ENCODE measurements at places on chromosomes 6 and 20. TPM values are rescaled to one million over a fixed set of nuclear protein-coding genes. Genes with fewer than 3 reads are reported as not detected.
A peak's percentile ranks its signal among the peaks of the same experiment; 100 is the strongest.

- H3K27ac ChIP-seq = no peak overlapping the region
- H3K4me3 ChIP-seq = no peak overlapping the region
- H3K36me3 ChIP-seq = no peaks in the 10 kb centered on the region
- H3K4me1 ChIP-seq = no peaks in the 10 kb centered on the region
- no peaks in the 10 kb centered on the region for H3K27me3 ChIP-seq
These were observed 143.8 kb upstream of the LAMA2 start for GRCh38 chr6:128739112-128739511.

ABHD16B gene
- not detected for total RNA-seq

GRCh38 chr6:139765825-139766285 lies 391.4 kb upstream of the CITED2 start:
- H3K4me1 ChIP-seq = no peaks in the 10 kb centered on the region
- DNase-seq = no peak
- H3K27me3 ChIP-seq = no peaks in the 10 kb centered on the region
- no peaks in the 10 kb centered on the region for H3K36me3 ChIP-seq
- peak overlapping the region; percentile 86 for H3K27ac ChIP-seq
- H3K4me3 ChIP-seq = no peak overlapping the region

DNA sequence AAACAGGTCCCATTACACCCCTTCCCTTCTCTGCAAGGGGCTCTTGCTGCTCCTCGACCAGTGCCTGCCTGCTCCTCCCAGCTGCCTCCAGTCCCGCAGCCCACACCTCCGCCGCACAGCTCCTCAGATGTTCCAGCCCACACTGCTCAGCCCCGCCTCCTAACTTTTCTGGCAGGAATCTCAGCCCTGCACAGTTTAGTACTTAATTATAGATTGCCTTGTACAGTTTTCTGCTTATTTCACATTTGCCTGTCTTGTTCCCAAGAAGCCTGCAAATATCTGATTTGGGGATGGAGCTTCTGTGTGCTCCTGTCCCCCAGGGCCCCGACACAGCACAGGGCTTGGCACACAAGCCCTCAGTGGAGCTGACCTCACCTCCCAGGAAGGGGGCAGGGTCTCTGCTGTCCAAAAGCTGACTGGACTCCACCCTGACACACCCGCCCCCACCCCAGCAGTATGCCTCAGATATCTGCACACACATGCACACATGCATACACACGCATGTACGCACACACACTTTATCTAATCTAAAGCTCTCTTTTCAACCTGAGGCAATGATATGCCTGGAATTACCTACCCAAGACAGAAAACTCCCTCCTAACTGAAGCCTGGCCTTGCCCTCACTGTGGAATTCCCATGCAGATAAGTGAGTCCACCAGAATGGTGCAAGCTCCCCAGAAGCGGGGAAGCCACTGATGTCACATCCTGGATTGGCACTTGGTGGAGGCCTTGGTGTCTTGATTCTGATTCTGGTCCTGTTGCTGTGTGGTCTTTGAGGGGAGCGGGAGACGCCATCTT lies 1.2 kb upstream of the PNPLA1 start:
- DNase-seq = no peak
- no peak overlapping the region for H3K27ac ChIP-seq
- no peaks in the 10 kb centered on the region for H3K4me1 ChIP-seq
- H3K27me3 ChIP-seq = no peaks in the 10 kb centered on the region
- H3K36me3 ChIP-seq = no peaks in the 10 kb centered on the region

SIRPD gene
- total RNA-seq = not detected

- peaks cover 66% of the 10 kb centered on the region for H3K4me1 ChIP-seq
- no peak for DNase-seq
- no peak overlapping the region for H3K4me3 ChIP-seq
- peak overlapping the region; percentile 37 for H3K27ac ChIP-seq
- H3K36me3 ChIP-seq = no peaks in the 10 kb centered on the region
- H3K27me3 ChIP-seq = no peaks in the 10 kb centered on the region
These were observed 84.9 kb upstream of the NAA20 start for GRCh38 chr20:19932170-19932667.

DNA sequence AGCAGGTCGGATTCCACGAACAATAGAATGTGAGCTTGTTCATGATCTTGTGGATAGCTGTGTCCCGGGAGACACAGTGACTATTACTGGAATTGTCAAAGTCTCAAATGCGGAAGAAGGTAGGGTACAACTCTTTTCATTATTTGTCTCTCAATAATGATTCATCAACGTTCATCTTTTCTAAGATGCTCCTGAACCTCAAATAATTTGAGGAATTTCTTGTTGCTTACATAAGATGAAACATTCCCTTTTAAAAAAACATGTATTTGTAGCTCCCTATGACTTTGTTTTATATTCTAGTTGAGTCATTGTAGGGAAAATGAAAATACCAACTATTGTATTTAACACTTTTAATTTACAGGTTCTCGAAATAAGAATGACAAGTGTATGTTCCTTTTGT lies 17.0 kb downstream of the MCM8 start:
- H3K36me3 ChIP-seq = peaks cover 58% of the 10 kb centered on the region
- H3K4me3 ChIP-seq = no peak overlapping the region
- no peaks in the 10 kb centered on the region for H3K27me3 ChIP-seq
- DNase-seq = no peak
- no peaks in the 10 kb centered on the region for H3K4me1 ChIP-seq
- H3K27ac ChIP-seq = no peak overlapping the region

- no peaks in the 10 kb centered on the region for H3K4me1 ChIP-seq
- H3K27ac ChIP-seq = no peak overlapping the region
- H3K36me3 ChIP-seq = no peaks in the 10 kb centered on the region
These were observed 150.2 kb downstream of the CDH26 start for GRCh38 chr20:60108397-60108796.

DNA sequence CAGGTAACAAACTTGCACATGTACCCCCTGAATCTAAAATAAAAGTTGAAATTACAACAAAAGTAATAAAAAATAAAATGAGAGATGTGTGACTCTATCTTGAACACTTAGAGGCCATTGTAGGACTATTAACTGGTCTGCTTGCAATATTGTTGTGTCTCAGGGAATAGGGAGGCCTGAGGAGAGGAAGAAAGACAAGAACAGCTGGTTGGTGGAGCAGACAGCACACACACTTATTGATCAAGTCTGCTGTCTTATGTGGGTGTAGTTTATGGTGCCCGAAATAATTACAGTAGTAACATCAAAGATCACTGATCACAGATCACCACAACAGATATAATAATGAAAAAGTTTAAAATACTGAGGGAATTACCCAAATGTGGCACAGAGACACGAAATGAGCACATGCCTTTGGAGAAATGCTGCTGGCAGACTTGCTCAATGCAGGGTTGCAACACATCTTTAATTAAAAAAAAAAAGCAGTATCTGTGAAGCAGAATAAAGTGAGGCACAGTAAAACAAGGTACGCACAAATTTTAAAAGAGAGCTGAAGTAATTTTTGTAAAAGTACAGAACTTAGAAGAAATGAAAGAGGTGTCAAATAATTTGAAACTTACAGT lies 110.1 kb upstream of the HDAC2 start:
- no peaks in the 10 kb centered on the region for H3K4me1 ChIP-seq
- H3K4me3 ChIP-seq = no peak overlapping the region
- no peaks in the 10 kb centered on the region for H3K36me3 ChIP-seq
- DNase-seq = no peak

DNA sequence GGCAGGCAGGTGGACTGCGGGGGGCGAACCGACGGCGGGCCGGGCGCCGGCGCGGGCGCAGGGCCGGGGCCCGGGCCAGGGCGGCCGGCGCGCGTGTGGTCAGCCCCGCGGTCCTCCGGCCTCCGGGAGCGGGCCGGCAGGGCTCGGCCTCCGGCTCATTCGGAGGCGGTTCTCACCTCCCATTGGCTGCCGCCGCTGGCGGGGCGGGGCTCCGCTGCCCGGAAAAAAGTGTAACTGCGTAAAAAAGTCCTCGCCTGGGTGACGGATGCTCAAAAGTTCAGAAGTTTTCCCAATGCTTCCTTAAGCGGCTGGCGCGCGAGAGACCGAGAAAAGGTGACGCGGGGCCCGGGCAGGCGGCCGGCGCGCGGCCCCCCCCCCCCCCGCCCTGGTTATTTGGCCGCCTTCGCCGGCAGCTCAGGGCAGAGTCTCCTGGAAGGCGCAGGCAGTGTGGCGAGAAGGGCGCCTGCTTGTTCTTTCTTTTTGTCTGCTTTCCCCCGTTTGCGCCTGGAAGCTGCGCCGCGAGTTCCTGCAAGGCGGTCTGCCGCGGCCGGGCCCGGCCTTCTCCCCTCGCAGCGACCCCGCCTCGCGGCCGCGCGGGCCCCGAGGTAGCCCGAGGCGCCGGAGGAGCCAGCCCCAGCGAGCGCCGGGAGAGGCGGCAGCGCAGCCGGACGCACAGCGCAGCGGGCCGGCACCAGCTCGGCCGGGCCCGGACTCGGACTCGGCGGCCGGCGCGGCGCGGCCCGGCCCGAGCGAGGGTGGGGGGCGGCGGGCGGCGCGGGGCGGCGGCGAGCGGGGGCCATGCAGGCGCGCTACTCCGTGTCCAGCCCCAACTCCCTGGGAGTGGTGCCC lies at the start of gene FOXC1:
Gene FOXC1, plus strand, starts transcription at position 268 of the 849 bp plus-strand sequence. Its CDS starts 531 bp downstream, at position 799.
- no peaks in the 10 kb centered on the region for H3K27me3 ChIP-seq
- H3K27ac ChIP-seq = peak within 1 kb of the TSS; percentile 87
- H3K4me3 ChIP-seq = peak within 1 kb of the TSS; percentile 60
- H3K4me1 ChIP-seq = peaks cover 12% of the 10 kb centered on the region

XKR7 gene
- total RNA-seq = not detected

DNA sequence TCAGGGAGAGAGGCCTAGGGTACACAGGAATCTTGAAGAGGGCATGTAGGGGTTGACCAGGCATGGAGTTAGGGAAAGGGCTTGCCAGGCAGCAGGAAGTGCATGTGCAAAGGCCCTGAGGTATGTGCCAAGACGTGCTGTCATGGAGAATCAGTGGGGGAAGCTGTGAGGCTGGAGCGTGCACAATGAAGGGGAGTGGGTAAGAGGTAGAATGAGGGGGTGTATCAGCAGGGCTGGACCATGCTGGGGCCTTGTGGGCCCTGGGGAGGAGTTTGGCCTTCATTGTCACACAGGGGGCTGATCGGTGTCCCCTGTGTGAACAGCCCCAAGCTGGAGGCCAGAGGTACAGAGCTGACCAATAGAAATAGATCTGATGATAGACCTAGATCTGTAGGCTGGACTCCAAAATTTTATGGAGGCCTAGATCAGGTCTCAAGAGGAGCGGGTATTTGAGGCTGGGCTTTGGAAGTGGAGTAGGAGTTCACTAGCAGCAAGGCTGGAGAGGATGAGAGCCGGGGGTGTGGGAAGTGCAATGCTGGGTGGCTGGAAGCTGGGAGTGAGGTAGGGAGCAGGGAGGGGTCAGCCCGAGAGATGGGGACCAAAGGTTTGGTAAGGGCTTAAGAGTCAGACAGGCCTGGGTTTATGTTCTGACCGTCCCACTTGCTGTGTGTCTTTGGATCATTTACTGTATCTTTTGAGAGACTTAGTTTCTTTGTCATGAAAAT lies 3.0 kb downstream of the SRC start:
- H3K36me3 ChIP-seq = no peaks in the 10 kb centered on the region
- H3K4me3 ChIP-seq = no peak overlapping the region
- peaks cover 14% of the 10 kb centered on the region for H3K4me1 ChIP-seq
- DNase-seq = no peak
- H3K27me3 ChIP-seq = no peaks in the 10 kb centered on the region
- H3K27ac ChIP-seq = no peak overlapping the region

BNIP5 gene
- total RNA-seq = not detected

- no peaks in the 10 kb centered on the region for H3K36me3 ChIP-seq
- no peak overlapping the region for H3K4me3 ChIP-seq
- no peaks in the 10 kb centered on the region for H3K4me1 ChIP-seq
- DNase-seq = no peak
- H3K27me3 ChIP-seq = no peaks in the 10 kb centered on the region
These were observed 29.6 kb downstream of the QKI start for GRCh38 chr6:163444077-163444476.

- no peaks in the 10 kb centered on the region for H3K36me3 ChIP-seq
- no peak overlapping the region for H3K27ac ChIP-seq
- DNase-seq = no peak
- H3K27me3 ChIP-seq = no peaks in the 10 kb centered on the region
These were observed 18.4 kb downstream of the CTNNBL1 start for GRCh38 chr20:37711994-37712964.

DNA sequence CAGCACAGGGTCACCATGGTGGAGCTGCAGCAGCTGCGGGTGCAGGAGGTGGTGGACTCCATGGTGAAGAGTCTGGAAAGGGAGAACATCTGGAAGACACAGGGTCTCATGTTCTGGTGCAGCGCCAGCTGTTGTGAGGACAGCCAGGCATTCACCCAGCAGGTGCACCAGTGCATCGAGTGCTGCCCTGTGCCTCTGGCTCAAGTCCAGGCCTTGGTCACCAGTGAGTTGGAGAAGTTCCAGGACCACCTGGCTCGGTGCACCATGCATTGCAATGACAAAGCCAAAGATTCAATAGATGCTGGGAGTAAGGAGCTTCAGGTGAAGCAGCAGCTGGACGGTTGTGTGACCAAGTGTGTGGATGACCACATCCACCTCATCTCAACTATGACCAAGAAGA lies 22.9 kb upstream of the RIPK1 start:
- DNase-seq = no peak
- no peaks in the 10 kb centered on the region for H3K4me1 ChIP-seq
- no peaks in the 10 kb centered on the region for H3K36me3 ChIP-seq
- no peak overlapping the region for H3K27ac ChIP-seq
- H3K27me3 ChIP-seq = no peaks in the 10 kb centered on the region
- no peak overlapping the region for H3K4me3 ChIP-seq

DNA sequence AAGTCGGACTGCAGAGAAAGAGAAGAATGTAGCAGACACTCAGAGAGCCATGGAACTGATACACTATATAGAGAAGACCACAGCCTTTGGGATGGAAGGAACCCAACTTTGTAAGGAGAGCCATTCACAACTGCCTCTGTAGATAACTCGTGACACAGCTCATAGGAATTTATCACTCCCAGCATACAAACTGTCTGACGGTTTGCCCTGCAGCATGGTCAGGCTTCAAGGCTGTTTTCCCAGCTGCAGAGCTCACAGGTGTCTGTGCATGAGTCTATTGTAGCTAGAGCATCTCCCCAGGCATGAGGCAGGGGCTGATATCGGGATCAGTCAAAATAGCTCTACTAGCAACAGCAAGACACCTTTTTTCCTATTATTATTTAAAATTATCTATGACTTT lies 130.5 kb upstream of the DTNBP1 start:
- H3K4me3 ChIP-seq = no peak overlapping the region
- H3K36me3 ChIP-seq = no peaks in the 10 kb centered on the region
- H3K4me1 ChIP-seq = peaks cover 4% of the 10 kb centered on the region
- no peaks in the 10 kb centered on the region for H3K27me3 ChIP-seq
- no peak for DNase-seq

- no peaks in the 10 kb centered on the region for H3K4me1 ChIP-seq
- peaks cover 3% of the 10 kb centered on the region for H3K27me3 ChIP-seq
- H3K27ac ChIP-seq = no peak overlapping the region
- no peak for DNase-seq
- H3K36me3 ChIP-seq = no peaks in the 10 kb centered on the region
These were observed 132.2 kb upstream of the INSM1 start for GRCh38 chr20:20235681-20236080.

STX11 gene
- 10.9 TPM for total RNA-seq

GRCh38 chr6:161272635-161273273 lies 1.1 kb downstream of the AGPAT4 start:
- H3K27me3 ChIP-seq = no peaks in the 10 kb centered on the region
- H3K27ac ChIP-seq = no peak overlapping the region
- no peak for DNase-seq
- H3K4me1 ChIP-seq = no peaks in the 10 kb centered on the region

- no peak overlapping the region for H3K4me3 ChIP-seq
- H3K4me1 ChIP-seq = no peaks in the 10 kb centered on the region
- H3K36me3 ChIP-seq = no peaks in the 10 kb centered on the region
- no peak for DNase-seq
These were observed 56.4 kb upstream of the TTPAL start for GRCh38 chr20:44419131-44419844.

DLL1 gene
- total RNA-seq = 6.7 TPM

- H3K36me3 ChIP-seq = no peaks in the 10 kb centered on the region
- H3K27me3 ChIP-seq = no peaks in the 10 kb centered on the region
- no peak for DNase-seq
- no peak overlapping the region for H3K27ac ChIP-seq
These were observed 104.0 kb downstream of the MKKS start for GRCh38 chr20:10330071-10330470.

EDN1 gene
- total RNA-seq = 48.8 TPM
